DMS79 treated with DMSO at 0.1 percent for 48 hours (cell line): ENCODE measurements at places on chromosomes 4 and X.

- peak; percentile 5 for DNase-seq
Measured at GRCh38 chr4:152534541-152535359, 1.1 kb downstream of the FBXW7 start.

- DNase-seq, result no peak
Measured at GRCh38 chr4:125283707-125284279, 31.0 kb upstream of the FAT4 start.

DNA sequence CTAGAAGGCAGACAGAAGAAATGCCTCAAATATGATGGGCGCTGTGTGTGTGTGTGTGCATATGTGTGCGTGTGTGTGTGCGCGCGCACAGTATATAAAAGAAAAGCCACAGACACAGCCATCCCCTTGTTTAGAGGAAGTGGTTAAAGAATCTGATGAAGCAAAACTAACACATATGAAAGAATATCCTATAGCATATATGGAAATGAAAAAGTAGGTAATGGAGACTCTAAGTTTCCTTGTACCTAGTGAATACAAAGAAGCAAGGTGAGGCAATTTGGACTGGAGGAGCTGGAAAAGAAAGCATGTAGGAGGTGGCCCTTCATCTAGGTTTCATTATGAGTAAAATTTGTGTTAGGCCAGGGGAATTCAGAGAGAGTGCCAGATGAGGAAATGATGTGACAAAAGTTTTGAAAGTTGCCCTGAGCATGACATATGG is 58.6 kb upstream of the MCF2 start:
- no peak for DNase-seq

DNA sequence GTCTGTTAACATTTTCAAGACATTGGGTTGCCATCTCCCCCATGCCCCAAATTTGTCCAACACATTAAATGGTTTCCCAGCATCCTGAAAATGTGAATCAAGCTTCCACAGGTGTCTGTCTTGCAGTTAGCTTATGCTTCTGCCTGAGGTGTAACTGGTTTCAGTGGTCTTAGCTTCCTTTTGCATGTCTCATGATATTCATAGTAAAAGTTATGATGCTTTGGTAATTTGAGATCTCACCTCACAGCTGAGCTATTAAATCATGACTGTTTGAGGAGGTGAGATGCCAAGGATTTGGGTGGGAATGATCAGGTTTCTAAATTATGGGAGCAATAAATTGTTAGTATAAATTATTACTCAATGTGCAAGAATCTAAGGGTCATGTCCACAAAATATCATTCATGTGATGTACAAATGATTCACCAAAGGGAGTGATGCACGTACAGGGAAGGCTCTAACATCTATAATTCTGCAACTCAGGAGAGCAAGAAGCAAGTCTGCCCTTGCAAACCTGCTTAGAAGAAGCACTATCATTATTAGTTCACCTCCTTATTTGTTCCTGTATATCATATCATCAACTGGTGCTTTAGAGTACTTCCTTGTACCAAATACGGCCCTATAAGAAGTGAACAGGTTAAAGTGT is 17.1 kb upstream of the RAI2 start:
- no peak for DNase-seq

DNA sequence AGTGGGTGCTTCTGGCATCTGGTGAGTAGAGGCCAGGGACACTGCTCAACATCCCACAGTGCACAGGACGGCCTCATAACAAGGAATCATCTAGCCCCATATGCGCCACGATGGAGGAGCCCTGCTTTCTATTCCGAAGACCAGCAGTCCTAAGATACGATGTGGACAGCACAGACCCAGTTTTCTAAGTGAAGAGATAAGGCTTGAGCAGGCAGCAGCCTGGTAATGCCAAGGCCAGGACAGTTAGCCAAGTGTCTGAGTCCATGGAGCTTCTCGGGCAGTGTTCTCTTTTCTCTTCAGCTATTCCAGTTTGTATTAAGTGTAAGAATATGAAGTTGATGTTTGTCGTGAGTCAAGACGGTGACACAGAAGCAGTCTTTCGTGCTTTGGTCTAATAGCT is 112.7 kb downstream of the TBL1X start:
- no peak for DNase-seq
